ENCODE measurements at places on chromosomes 11 and 22.

DNA sequence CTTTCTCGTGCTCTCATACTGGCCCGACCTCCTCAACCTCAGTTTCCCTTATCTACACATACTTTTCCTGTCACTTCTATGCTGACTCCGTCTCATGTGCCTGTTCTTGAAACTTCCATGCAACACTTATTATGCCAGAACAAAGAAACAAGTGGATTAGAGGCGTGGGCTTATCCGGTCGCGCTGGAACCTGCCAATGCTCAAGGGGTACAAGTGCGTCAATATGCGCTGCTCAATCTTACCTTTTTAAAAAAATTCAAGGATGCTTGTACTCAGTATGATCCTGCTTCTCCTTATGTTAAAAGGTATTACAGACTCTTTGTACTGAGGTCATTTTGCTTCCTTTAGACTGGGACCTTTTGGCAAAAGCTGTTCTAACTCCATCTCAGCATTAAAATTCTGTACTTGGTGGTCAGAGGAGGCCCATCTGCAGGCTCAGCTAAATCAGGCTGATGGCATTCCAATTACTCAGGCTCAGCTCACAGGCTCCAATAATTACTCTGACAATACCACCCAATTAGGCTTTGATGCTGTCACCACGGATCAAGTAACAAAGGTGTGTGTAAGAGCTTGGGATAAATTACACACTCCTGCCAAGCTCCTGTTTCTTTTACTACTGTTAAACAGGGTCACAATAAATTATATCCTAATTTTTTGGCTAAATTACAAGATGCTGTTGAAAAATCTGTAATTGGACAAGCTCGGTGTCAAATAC is 26.3 kb upstream of the ALDH3B2 start:
- no peak for DNase-seq

DNA sequence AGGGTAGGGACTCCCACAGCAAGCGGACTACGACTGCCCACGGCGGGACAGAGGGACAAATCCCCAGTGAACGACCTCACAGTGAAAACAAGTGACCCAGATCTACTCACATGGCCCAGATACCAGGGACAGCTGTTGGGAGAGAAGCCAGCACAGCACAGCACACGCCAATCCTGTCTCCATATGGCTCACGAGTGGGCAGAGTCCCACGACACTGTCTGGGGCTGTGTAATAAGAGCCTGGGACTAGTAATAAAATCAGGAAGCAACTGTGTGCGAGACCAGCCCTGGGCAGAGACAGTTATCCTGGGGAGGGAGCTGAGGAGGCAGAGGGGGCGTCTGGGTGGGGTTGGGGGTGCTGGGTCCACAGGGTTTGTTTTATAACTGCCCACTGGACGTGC is 385.0 kb downstream of the CTTN start:
- DNase-seq: no peak

DNA sequence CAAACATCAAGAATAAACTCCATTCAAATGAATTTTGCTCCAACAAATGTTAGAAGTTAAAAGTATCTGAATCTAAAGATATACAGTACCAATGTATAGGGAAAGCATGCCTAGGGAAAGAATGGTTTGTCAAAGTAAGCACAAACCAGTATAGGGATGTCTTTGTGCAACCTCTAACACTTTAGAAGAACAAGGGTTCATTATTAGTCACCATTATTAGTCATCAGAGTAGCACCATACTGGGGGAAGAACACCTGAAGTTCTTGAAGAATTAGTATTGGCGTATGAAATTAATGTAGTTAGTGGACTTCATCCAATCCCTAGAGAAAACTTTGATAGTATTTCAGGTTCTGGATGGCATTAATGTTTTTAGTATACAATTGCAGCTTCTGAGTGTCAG is 943.7 kb downstream of the METTL15 start:
- no peak for DNase-seq

DNA sequence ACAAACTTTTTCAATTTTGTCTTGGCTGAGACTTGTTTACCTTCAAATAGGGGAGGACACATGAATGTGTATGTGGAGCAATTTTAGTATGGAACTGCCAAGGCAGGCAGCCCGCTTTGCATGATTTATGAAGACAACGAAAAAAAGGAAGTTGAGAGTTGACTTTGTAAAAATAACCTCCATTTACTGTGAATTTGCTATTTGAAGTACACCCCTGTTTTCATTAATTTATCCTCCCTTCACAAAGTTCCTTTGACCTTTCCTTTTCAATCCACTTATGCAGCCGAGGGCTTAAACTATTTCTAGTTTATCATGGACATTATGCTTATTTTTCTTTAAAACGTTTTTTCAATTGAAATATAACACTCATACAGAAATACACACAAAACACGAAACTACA is 369.6 kb upstream of the CADM1 start:
- DNase-seq: no peak

DNA sequence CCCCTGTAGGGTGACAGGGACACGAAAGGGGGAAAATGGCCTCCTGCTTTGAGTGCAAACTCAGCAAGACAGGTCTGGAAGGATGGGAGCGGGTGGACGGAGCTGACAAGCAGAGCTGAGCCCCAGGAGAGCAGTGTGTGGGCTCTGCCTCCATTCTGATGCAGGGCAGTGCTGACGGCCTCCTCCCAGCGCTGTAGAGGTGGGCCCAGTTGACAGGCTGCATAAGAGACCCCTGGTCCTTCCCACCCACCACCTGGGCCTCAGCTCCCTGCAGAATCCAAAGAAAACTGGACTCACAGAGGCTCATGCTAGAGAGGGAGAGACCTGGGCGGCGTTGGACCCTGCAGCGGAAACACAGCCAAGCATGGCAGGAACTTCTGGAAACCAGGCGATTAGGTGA is 1113.4 kb downstream of the BRD1 start:
- DNase-seq: no peak

GRCh38 chr11:116786966-116787365 is 857 bp downstream of the ZPR1 start:
- no peak for DNase-seq

DNA sequence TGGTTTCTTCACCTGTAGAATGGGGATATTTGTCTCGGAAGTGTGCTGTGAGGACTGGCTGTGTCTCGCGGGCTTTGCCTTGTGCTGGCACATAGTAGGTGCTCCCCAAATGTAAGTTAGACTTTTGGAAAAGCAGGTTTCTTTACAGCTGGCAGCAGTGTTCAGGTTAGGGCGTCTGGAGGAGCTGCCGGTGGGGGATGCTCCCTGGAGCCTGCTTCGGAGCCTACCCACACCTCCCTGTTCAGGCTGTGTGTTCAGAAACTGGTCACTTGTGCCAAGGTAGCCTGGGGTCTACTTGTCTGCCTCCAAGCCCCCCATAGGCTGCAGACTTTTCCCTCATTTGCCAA is 60.0 kb downstream of the OTOG start:
- no peak for DNase-seq

DNA sequence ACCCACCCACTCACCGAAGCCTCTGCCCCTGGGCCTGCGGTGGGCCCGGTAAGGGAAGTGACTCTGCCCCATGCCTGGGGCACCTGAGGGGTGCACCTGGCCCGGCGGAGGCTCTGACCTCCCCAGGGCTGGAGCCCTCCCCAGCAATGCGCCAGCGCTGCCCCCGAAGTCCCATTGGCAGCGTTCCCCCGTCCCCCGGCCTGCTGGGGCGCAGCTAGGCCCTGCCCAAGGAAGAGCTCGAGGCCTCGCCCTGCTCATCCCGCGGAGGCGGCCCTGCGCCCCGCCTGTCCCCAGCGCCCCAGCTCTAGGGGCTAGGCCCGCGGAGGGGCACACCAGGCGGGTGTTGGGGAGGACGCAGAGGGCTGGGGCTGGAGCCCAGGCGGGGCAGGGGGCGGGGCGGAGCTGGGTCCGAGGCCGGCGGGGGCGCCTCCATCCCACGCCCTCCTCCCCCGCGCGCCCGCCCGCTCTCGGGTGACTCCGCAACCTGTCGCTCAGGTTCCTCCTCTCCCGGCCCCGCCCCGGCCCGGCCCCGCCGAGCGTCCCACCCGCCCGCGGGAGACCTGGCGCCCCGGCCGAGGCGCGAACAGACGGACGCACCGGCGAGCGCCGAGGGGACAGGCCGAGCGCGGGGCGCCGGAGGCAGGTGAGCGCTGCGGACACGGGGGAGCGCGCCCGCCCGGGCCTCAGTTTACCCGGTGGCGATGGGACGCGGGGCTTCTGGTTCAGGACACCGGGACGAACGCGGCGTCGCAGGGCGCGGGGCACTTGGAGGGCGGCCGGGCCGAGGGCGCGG is at the start of gene EPS8L2:
Gene EPS8L2 (plus strand): TSS at position 586 of the 793 bp plus-strand sequence. CDS start 3,177 bp downstream, outside the sequence.
- no peak for DNase-seq

DNA sequence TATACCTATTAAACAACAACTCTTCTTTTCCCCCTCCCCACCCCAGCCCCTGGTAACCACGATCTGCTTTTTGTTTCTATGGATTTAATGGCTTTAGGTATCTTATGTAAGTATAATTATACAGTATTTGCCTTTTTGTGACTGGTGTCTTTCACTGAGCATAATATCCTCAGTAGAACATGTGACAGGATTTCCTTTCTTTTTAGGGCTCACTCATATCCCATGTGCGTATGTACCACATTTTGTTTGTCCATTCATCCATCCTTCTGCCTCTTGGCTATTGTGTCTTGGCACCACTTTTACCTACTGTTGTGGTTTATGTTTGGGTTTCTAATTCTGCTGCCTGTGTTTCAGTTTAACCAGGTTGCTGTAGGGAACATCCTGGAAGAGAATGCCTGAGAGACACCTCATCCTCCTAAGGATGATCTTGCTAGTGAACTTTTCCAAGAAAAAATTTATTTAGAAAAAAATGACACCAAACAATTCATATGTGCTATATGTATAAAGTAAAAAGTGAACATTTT is 77.6 kb upstream of the SESN3 start:
- no peak for DNase-seq

- DNase-seq: no peak
Observed at GRCh38 chr11:112297248-112297866, 36.7 kb upstream of the PLET1 start.

- DNase-seq: no peak
Observed at GRCh38 chr11:27370374-27370773, 7.4 kb upstream of the CCDC34 start.

- DNase-seq: no peak
Observed at GRCh38 chr11:105183426-105183825, 43.9 kb upstream of the CARD18 start.

DNA sequence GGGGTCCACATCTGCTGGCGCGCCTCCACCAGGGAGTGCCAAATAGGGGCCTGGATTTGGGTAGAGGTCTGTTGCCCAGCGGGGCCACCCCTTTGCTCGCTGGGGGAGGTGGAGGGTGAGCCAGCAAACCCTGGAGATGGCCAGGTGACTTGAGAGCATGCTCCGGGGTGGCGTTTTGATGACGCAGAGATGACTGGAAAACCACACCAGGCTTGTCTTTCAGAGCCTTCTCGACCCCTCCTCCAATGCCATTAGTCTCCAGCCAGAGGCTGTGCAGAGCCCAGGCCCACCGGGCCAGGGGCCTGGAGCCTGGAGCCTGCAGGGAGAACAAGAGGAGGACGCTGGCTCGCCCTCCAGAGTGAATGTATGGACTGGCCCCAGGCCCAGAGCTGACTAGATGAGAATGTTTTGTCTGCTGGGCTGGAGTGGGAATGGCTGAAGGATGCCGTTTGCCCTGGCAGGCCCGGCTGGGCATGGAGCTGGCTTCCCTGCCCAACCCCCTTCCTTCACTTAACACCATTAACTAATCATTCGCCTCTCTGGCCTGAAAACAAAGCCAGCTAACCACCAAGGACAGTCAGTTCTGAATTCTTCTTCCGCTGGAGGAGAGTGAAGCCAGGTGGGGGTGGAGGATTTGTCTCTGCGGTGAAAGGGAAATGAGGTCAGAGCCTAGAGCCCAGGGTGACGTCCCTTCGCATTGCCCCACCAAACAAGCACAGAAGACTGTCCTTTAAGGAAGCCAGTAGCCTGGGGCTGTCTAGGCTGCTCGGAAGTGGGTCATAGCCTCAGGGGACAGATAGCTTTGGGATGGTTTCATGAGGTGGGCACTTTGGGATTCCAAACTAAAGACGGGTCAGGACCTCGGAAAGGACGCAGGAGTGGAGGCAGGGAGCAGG is 1.6 kb upstream of the MCAM start:
- DNase-seq: peak; percentile 79

Measured in fibroblast of pulmonary artery (primary cell).